ENCODE measurements at places on chromosomes 13 and 19. TPM values are rescaled to one million over a fixed set of nuclear protein-coding genes. Genes with fewer than 3 reads are reported as not detected.
A peak's percentile ranks its signal among the peaks of the same experiment; 100 is the strongest.

DNA sequence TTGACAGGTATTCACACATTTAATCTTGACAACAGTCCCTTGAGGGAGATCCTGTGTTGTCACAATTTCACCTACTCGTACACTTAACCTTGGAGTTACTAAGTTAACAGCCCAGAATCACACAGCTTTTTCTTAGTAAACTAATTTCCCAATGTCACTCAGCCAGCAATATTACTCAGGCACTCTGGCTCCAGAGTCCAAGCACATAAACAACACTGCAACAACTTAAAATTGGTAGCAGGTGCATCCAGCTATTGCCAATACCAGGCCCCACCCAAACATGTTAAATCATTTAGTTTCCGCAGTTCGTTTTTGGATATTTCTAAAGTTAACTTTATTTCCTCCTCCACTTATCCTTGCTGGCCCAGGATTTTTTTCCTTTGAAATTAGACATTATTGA is 32.7 kb downstream of the LIG4 start:
- DNase-seq = no peak

DNA sequence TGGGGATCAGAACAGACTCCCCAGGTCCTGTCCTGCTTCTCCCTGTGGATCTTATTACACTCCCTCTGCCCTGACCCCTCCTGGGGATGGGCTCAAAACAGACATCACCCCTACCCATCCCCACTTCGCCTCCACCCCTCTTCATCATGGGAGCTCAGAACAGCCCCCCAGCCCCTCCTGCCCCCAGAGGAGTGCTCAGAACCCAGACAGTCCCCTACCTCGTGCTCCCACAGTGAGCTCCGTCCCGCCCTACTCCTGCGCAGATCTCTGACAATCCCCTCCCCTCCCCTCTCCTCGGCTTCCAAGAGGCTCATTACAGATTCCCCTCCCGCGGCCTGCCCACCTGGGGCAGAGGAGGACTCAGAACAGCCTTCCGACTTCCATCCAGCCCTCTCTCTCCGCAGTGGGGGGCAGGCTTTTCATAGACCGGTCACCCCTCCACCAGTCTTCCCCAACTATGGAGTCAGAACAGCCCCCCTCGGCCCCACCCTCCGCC is 6.1 kb downstream of the NXNL1 start:
- DNase-seq = no peak

- no peak for DNase-seq
Measured at GRCh38 chr19:23516266-23516665, 121.0 kb upstream of the ZNF91 start.

DNA sequence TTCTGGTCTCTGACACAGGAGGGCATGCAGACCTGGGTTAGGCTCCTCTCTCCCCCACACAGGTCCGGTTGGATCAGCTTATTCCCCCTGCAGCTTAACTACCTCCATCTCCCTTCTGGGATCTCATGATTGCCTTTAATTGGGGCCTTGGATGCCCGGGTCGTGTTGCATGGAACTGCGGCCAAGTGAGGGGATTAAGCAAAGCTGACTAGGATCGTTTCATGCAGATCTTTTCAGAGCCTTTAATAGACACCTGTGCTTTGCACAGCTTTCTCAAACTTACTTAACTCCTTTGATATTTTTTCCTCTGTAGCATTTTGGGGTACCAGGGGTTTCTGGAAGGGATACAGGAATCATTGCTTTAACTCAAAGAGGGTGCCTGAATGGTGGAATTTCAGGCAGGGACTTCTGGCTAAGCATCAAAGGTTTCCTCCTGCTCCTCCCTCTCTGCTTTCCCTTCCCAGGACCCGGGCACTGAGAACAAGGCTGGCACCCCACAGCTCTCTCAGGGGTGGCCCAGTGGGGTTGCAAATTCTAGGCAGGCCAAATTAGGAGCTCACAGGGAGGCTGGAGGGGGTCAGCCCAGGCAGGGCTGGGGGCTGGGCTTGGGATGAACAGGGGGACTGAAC is 477 bp downstream of the NFILZ start:
- no peak for DNase-seq

- peak; percentile 61 for DNase-seq
Measured at GRCh38 chr19:3163230-3163886, 15.2 kb upstream of the S1PR4 start.

GRCh38 chr13:40644838-40645604 is 21.4 kb downstream of the FOXO1 start:
- DNase-seq = no peak

DNA sequence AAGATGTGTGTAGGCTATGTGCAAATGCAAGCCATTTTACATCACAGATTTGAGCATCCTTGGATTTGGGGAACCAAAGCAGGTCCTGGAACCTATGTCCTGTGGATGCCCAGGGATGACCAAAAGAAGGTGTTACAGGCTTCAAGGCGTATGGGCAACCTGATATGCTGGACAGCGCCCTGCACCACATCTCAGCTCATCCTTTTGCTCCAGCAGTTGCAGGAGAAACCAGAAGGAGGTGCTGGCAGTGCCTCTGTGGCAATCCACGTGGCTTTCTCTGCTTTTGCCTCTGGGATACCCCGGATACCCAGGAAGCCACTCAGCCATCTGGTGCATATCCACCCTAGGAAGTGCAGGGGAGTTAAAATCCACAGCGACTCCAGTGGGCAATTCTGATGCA is 110.3 kb upstream of the VSTM2B start:
- no peak for DNase-seq

GRCh38 chr13:101429733-101430132 is 13.4 kb upstream of the NALCN start:
- DNase-seq = no peak

DNA sequence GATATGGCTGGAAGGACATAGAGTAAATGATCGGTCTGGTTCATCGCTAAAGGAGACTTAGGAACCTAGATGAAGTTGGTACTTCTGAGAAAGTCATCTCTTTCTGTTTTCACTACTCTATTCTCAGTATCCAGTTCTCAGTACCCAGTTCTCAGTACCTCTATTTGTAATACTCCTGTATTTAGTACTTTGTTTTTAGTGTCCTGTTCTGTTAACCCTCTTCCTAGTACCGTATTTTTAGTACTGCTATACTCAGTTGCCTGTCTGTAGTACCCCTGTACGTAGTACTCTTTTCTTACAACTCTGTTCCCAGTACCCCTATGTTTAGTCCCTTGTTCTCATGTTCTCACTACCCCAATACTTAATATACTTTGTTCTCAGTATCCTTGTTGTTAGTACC is 1.2 kb downstream of the RFXAP start:
- DNase-seq = peak; percentile 12

GRCh38 chr13:85216576-85216975 is 582.6 kb downstream of the SLITRK6 start:
- DNase-seq = no peak

DNA sequence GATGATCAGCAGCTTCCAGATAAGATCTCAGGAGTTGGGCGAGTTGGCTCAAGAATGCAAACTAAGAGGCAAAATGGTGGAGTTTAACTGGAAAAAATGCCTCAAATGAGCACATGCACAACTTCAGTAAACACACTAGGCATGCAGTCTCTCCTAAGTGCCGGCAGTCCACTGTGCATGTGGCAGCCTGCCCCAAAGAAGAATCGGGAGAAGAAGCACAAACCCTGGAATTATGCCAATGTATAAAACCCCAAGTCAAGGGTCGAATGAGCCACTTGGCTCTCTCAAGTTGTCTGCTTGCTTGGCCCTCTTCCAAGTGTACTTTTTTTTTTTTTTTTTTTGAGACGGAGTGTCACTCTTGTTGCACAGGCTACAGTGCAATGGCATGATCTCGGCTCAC is 53.3 kb upstream of the SLITRK1 start:
- DNase-seq = no peak

DNA sequence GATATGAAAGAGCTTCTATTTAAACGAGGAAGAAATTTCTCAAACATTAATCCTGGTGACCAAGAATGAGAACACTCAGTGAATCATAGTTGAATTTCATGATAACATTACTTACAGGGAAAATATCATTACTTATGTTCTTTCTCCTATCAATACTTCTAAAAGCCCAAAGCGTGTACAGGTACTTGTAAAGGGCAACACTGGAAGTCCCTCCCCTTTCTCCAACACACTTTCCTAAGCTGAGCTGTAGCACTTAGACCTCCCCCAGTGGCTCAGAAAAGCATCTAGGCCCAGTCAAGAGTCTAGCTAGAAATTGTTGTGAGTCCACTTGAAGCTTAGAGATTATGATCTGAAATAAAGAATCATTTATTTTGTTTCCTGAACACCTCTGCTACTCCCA is 150.7 kb downstream of the ABCC4 start:
- DNase-seq = peak; percentile 17

DNA sequence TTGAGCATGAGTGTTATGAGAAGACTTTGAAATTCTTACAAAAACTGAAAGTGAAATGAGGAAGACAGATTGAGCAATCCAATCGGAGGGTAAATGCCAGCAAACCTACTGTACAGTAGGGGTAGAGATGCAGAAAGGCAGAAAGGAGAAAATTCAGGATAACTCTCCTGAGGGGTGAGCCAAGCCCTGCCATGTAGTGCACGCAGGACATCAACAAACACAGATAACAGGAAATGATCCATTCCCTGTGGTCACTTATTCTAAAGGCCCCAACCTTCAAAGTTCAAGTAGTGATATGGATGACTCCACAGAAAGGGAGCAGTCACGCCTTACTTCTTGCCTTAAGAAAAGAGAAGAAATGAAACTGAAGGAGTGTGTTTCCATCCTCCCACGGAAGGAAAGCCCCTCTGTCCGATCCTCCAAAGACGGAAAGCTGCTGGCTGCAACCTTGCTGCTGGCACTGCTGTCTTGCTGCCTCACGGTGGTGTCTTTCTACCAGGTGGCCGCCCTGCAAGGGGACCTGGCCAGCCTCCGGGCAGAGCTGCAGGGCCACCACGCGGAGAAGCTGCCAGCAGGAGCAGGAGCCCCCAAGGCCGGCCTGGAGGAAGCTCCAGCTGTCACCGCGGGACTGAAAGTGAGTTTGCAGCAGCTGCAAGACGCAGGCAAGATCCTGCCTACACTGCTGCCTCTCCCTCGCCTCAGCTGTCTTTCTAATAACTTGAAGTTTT is at the start of gene TNFSF13B:
Gene TNFSF13B (plus strand): TSS at position 118 of the 728 bp plus-strand sequence. CDS start 178 bp downstream, at position 296.
- peak; percentile 62 for DNase-seq

DNA sequence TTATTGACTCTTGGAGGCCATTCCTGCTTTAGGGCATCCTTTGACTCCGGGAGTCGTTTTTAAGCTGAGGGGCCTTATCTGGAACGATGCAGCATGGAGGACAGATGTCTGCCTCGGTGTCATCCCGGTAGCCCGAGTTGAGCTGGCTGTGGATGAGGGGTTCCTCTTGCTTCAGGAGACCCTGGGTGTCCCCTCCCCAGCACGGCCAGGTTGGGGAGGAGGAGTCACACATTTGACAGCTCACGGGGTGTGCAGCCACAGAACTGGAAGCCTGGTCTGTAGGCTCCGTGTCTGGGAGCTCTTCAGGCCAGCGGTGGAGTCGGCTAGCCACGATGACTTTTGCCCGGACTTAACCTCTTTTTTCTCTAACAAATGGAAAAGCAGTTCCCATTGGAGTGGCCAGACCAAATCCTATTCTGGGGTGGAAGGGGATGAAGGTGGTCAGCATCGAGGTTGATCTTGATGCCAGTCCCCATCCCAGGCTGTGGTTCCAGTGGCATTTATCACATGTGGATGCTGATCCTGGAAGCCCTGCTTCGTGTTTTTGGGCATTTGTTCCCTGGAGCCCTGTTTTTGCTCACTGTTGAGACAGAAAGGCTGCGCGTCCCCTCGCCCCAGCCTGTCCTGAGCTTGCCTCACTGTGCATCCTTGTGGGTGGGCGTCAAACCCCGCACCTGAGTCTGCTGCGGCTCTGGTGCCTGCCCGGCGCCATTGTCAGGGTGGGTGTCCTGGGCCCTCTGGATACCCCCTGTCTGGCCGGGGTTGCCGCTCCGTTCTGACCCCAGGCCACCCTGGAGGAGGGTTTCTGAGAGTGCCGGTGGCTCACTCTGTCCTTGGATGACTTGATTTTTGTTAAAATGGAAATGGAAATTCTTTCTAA is 12.0 kb downstream of the TFDP1 start:
- DNase-seq = no peak

- no peak for DNase-seq
Measured at GRCh38 chr19:50821622-50822021, 2.0 kb downstream of the KLK1 start.

DNA sequence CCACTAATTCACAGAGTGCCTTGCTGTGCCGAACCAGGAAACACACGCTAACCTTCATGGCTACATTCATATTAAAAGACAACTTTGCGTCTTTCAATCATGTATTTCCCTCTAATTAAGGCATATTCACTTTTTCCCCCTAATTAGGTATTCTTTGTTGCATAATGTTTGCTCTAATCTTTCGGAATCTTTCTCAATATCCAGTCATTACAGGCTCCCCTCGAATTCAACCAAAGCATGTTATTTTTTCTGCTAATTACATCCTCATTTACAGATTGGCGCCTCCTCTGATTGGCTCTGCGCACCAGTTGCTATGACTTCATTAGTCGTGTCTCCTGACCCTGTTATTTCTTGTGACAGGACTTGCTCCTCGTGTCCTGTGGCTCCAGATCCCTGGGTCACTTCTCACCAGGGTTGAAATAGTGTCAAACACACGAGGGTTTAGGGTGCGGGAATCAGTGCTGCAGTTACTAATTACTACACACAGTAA is 226.7 kb upstream of the TSHZ3 start:
- no peak for DNase-seq

- DNase-seq = no peak
Measured at GRCh38 chr13:21149568-21149967, 26.8 kb downstream of the SKA3 start.

- DNase-seq = peak; percentile 60
Measured at GRCh38 chr13:106182404-106182803, 353.1 kb downstream of the EFNB2 start.

GRCh38 chr13:31945202-31945961 is 86.2 kb upstream of the FRY start:
- DNase-seq = peak; percentile 79

- DNase-seq = no peak
Measured at GRCh38 chr19:42280815-42281145, 11.7 kb downstream of the CIC start.

DNA sequence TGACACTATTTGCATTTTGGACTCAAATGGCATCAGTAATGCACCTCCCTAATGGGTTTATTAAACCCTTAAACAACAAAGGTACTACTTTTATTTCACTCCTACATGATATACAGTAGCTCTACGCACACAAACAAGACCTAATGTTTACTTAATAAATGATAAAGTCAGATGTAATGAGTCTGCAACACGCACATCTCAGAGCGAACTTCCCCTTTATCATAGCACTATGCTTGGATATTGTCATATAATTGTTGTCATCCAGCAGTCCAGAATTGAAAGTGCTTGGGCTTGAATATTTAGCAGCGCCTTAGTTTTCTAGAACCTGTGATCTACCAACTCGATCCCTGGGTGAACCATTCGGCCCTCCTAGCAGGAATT is 772 bp downstream of the PARP4 start:
- no peak for DNase-seq

Gene FAM216B
- not detected for total RNA-seq

Gene ANKRD24
- 0.99 TPM for total RNA-seq

Gene NCAN
- total RNA-seq = not detected

Gene TMEM150B
- total RNA-seq = not detected

Gene C13orf46
- 0.27 TPM for total RNA-seq

Gene CPB2
- total RNA-seq = not detected

Gene POU4F1
- total RNA-seq = not detected
